ENCODE measurements at places on chromosomes 11 and 22.

- no peak for DNase-seq
These were observed 358.7 kb upstream of the NARS2 start for GRCh38 chr11:78933350-78933749.

DNA sequence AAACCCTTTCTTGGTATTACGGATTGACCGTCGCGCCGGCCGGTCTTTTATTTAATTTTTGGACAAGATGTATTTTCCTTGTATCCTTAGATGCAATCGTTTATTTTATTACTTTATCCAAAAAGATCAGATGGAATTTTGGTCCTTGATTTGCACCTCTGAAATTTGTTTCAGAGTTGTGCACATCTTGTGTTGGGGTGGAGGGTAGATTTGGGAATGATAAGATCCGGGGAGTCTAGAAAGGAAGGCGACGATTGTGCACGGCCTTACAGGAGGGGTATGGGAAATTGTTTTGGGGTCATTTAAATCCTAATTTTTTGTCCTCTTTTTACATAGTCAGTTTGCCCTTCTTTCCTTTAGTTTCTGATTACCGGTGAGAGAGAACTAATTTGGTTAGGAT lies 1.4 kb downstream of the KDM2A start:
- no peak for DNase-seq

DNA sequence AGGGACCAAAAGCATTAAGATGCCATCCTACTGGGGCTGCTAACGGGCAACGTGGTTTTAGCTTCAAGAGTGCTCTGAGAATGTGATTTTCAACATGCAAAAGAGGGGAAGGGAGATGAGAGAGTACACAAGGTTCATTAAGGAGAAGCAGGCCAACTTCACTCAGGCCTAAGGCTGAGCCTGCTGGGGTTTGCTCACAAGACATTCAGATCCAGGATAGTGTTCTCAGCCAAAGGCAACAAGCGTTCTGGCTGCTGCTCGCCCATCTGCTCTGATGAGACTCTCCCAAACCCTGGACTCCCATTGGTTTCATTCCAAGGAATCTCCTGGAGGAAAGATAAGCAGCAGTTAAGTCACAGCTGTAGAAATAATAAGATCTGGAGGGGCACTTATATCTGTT lies 23.6 kb upstream of the UPB1 start:
- no peak for DNase-seq

DNA sequence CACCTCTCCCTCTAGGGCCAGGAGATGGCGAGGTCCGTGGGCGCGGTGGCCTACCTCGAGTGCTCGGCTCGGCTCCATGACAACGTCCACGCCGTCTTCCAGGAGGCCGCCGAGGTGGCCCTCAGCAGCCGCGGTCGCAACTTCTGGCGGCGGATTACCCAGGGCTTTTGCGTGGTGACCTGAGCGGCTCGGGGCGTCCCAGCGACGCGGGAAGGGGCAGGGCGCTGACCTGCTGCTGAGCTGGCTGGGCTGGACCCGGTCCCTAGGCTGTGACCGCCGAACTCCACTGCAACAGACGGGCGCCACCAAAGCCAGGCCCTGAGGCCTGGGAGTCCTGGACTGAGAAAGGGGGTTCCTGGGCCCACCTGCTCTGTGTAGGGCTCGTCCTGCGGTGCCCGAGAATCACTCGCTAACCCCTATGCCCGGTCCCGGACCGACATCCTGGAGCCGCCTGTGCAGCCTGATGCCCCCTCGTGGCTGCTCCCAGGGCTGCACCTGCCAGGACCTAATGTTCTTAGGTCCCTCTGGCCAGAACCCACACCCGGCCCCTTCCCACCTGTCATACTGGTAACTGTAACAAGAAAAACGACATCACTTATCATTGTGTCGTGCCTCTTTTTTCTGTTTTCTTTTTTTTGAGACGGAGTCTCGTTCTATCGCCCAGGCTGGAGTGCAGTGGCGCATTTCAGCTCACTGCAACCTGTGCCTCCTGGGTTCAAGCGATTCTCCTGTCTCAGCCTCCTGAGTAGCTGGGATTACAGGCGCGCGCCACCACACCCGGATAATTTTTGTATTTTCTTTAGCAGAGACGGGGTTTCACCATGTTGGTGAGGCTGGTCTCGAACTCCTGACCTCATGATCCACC lies 15.0 kb downstream of the RHOD start:
- peak; percentile 80 for DNase-seq

- no peak for DNase-seq
These were observed 49.0 kb downstream of the PRR5L start for GRCh38 chr11:36345084-36345511.

GRCh38 chr11:92867913-92868619 lies 101.4 kb upstream of the MTNR1B start:
- DNase-seq = no peak

GRCh38 chr11:62706850-62707247 lies 375 bp downstream of the BSCL2 start:
- DNase-seq = no peak

DNA sequence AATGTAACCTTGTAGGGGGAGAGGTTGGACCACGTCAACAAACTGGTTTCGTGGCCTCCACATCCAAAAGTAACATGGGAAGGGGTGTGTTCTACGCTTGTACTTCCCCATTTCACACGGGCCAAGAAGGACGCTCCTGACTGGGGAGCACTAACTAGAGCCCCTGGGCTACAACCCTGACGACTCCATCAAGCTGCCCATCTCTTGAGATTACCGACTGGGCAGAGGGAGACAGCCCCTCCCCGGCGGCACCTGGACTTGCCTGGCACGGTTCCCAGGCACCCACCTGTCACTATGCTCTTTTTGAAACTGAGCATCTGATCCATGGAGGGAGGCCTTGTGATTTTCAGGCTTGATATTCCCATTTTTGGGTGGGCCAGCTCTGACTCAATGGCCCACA lies 68.5 kb downstream of the SHANK2 start:
- no peak for DNase-seq

DNA sequence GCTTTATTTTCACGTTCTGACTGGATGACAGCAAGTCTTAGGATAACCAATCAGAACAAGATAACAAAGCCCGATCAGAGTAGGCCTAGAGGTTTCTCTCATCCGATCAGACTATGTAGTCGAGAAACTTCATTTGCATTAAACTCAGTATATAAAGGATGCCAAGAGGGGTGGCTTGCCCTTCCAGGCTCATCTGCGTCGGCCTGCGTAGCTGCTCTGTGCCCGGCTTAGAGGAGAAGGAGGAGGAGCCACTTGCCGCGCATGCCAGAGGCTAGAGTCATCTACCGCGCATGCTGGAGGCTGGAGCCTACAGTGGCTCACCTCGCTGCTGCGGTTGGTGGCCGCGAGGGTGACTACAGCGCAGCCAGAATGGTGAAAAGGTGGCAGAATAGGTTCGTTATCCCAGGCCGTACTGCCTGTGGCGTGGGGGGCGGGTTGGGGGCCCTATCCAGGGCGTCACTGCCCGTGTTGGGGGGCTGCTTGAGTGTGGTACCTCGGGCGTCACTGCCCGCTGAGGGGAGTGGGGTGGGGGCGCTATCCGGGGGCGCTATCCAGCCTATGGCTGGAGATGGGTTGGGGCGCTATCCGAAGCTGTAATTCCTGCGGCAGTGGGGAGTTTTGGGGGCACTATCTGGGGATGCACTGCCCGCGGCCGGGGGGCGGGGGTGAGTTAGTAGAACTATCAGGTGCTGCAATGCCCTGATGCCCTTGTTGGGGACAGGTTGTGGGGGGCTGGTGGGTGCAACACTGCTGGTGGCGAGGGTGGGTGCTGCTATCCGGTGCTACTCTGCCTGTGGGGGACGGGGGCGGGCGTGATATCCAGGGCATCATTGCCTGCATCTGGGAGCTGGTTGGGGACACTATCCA lies at the start of gene RFPL2:
RFPL2 (minus strand) TSS at position 218 of the 867 bp plus-strand sequence. CDS start 2,622 bp downstream, outside the sequence.
- DNase-seq = peak; percentile 6

DNA sequence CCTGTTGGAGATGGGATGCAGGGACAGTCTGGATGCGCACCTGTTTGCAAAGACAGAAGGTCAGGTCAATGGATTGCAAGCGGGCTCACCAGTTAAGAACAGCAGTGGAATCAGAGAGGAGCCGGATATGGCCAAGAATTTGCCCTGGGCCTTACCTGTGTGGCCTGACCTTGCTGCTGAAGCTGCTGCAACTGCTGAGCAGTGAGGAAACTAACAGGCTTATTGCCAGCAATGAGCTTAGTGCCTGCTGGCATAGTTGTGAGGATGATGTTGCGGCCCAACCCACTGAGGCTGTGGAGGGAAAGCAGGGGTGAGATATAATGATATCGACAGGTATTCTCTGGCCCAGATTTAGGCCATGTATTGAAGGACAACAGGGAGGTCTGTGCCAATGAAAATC lies 30.6 kb downstream of the NFRKB start:
- no peak for DNase-seq

- no peak for DNase-seq
These were observed 1.1 kb upstream of the RASD2 start for GRCh38 chr22:35539487-35539886.

DNA sequence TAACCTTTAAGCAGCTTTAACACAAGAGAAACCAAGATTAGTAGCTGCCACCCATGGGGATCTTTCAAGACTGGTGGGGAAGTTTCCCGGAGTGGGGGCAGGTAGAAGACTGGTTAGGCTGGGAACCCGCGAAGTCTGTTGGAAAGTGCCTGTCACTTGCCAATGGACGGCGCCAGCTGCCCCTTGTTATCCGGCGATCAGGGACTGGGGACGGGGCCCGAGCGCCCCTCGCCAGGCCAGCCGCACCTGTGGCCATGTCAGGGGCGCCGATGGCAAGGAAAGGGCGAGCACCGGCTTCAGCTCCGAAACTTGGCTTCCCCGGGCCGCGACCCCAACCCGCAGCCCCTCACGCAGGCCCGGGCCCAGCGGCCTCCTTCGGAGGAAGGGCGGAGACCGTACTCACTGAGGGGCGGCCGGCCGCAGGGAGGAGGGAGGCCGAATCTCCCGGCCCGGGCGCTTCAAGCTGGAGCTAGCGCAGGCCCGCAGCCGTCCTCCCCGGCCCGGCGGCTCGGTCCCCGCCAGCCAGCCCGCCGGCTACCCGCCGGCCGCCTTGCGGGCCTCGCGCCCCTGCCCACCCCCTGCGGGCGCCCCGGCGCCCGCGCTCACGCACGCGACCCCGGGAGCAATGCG lies 539 bp downstream of the EIF4ENIF1 start:
- peak; percentile 48 for DNase-seq

DNA sequence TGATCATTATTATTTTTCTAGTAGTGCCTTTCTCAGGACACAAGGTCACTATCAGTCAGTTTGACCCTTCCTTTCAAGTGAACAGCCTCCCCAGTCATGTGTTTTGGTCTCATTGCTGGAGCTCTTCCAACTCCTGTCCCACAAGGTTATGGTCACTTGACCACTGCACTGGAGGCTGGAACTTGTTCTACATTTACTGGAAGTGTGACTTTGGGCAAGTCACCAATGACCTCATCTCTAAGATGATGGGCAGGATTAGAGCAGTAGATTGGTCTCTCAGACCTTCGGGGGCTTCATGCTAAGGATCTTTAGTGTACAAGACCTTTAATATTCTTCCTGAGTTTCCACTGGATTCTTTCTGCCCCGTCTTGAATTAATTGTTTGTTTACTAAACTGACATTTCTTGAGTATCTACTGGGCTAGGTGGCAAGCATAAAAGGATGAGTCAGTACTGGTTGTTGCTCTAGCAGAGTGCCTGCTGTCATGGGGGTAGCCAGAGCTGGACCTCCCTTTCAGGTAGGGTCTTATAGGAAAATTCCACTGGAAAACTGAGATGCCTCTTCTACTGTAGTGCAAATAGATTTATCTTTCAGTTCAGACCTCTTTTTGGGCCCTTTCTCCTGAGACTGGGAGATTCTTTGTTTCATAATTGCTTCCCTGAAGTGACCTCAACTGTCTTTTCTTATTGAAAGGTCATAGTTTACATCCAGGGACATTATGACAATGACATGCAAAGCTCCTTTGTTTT lies 106.8 kb downstream of the GRAMD1B start:
- peak; percentile 43 for DNase-seq

- no peak for DNase-seq
These were observed 68.8 kb downstream of the CD44 start for GRCh38 chr11:35207471-35208403.

- DNase-seq = no peak
These were observed 13.1 kb downstream of the POU2AF1 start for GRCh38 chr11:111365722-111366559.

DNA sequence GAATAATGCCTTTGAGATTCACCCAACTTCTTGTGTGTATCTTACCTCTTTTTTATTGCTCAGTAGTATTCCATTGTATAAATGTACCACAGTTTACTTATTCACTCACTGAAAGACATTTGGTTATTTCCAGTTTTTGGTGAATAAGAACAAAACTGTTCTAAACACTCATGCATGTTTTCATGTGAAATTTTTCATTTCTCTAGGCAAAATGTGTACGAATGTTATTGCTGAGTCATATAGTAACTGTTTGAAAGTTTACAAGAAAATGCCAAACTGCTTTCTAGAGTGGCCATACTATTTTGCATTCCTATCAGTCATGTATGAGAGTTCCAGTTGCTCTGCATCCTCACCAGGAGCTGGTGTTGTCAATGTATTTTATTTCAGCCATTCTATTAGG lies 8.8 kb upstream of the EMSY start:
- no peak for DNase-seq

GRCh38 chr11:134207538-134208239 lies 16.1 kb downstream of the NCAPD3 start:
- no peak for DNase-seq

DNA sequence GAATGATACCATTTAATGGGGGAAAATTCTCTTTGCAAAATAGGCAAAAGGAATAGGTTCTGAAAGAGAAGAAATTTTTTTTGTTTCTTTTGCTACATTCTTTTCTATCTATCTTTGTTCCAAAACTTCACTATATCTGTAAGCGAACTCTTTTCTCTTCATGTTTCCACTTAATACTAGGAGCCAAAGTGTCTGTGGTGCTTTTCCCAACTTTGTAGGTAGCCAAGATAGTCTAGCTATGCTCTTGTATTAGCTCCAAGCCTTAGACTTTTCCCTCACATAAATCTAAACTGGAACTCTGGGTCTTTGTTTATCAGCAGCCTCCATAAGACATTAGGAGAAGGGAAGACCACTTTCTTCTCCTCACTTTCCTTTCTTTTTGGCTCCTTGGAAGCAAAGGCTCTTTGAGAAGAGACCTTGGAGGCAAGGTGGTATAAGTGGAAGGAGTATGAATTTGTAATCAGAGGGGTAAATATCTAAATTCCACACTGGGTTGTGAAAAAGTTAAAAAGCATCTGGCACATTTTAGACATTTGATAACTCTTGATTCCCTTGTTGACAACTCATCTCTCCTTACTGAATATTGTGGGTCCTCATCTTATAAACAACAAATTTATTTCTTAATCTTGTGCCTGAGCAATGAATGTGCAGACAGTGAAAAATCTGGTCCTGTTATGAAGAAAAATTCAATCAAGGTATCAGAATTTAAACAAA lies 130.0 kb downstream of the EHF start:
- DNase-seq = no peak

DNA sequence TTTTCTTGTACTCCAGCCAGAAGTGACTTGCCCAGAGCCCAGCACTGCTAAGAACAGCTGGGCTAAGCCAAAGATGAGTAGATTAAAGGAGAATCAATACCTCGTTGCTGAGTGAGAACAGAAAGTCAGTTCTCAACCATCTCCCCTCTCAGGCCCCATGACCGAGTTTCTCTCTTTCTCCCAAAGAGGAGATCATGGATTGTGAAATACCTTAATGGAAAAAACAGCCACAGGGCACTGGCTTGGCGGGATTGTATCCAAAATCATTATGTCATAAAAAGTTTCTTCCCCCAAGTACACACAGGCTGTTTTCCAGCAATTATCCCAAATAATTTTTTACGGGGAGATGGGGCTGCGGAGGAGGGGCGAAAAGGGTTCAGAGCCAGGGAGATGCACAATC lies 111.8 kb upstream of the TMEM45B start:
- no peak for DNase-seq
